Activated naive CD4-positive, alpha-beta T cell treated with anti-CD3 and anti-CD28 coated beads for 36 hours (primary cell): ENCODE measurements at places on chromosomes 12 and 14.

- no peak for DNase-seq
Observed at GRCh38 chr12:112191840-112192321, 66.5 kb downstream of the TRAFD1 start.

DNA sequence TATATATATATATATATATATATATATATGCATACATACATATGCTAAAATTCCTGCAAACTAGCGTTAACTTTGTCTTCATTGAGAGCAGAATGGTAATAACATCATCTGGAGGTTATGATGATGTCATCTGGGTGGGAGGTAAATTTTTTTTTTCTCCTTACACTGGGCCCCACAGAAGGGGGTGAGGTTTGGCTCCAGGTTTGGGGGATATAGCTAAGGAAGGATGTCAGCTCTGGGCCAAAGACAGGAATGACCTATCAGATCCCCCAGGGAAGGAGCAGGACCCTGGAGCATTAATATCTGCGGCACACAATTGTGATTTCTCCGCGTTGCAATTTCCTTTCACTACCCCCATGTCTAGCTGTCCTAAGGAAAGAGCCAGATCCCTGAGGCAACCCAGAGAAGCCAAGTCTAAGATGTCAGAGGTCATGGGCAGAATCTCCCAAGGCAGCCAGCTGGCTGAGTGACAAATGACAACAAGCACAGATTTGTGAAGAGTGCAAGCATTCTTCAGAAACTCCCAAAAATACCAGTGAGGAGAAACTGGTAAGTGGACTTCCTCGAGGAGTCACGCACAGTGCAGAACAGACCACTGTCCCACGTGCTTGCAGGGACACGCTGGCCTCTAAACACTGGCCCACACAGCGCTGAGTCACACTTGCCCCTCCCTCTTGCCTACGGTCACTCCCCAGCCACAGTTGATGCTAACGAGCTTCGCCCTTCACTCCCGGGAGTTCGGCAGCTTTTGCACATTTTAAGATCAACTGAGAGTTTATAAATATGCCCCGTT lies 9.9 kb downstream of the UBC start:
- DNase-seq: no peak

DNA sequence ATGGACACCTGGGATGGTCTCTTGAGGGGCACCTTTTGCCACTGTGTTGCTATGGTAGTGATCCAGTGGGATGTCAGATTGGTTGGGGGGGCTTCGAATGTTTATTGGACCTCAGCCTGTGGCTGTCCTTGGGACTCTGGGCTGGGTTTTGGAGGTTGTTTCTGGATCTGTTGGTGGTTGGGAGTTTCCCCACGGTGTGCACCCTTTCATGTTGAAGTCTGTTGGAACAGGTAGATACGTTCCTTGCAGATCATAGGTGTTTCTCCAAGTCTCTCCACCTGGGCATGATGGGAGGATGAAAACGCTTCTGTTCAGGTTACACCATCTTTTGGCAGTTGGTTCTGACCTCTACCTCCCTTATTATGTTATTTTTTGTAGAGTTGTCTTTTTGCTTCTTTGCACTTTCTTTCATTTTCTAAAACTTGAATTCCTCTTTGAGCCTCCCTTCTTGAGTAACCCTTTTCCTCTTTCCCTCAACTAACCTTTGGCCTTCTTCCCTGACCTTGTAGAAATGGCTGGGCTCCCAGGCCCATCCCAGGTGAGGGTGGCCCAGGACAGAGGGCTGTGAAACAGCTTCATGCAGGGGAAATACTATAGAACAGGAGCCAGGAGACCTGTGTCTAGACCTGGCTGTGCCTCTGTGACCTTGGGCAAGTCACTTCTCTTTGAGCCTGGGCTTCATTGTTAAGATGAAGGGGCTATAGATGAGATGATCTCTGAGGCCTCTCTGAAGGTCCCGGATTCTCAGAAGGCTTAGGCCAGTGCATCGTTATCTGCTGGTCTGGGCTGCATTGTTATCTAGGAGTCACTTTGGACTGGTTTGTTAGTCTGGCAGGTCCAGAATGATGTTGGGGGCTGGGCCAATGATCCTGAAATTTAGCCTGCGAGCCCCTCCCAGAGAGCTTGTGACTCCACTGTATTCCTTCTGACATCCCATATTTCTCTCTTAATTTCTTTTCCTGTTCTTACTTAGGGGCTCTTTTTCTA lies 2.0 kb downstream of the ATN1 start:
- no peak for DNase-seq

- no peak for DNase-seq
Observed at GRCh38 chr12:82554529-82554928, 132.2 kb upstream of the TMTC2 start.
